ENCODE measurements at places on chromosomes 11 and 22. TPM values are rescaled to one million over a fixed set of nuclear protein-coding genes. Genes with fewer than 3 reads are reported as not detected.

Gene SMC1B
- total RNA-seq: not detected

Gene MRGPRX4
- total RNA-seq: not detected

DNA sequence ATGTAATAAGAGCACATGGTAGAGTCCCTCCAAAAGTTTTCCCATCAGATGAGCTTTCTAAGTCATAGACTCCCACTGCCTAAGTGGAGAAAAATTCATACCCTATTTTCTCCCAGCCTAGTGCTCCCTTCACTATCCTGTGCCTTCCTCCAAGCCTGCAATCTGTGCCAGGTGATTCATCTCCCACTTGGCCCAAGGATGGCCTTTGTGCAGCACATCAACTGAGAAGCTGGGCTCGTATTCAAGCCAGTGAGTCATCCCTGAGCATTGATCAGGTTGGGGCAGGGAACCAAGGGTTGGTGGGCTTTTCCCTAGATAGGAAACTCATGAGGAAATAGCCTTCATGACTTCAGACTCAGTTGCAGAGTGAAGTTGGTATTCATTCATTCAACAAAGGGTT, 64.6 kb downstream of the PANX1 start:
- no peak for DNase-seq

Gene NCAM1
- total RNA-seq: 244 TPM

DNA sequence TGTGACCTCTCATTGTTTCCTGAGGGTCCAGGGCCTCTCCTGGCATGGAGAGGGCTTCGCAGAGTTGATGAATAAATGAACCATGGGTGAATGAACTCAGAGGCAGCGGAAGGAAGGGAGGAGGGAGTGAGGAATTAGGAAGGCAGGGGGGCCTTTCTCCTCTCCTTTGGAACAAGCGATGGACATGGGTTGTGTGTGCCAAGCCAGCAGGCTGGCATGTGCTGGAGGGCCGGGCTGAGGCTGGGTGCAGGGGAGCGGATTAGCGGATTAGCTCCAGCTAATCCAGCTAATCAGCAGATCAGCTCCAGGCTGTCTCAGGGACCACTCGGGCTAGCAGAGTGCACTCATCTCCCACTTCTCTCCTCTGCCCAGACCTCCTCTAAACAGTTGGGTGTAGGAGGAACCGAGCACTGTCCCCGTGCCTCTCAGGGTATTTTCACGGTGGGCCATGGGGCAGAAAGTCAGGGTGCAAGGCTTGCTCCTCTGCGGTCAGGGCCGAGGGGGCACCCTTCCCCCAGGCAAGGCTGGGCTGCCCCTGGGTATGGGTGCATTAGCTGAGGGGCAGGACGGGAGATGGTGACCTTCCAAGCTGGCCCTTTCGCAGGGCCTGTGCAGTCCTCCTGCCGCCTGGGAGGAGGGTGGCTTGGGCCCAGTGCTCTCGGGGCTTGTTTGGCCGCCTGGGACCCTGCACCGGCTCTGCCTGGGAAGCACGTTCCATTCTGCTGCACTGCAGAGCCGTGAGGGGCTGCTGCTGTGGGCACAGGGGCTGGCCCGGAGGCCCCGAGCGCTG, 120.3 kb upstream of the B3GAT1 start:
- DNase-seq: no peak

DNA sequence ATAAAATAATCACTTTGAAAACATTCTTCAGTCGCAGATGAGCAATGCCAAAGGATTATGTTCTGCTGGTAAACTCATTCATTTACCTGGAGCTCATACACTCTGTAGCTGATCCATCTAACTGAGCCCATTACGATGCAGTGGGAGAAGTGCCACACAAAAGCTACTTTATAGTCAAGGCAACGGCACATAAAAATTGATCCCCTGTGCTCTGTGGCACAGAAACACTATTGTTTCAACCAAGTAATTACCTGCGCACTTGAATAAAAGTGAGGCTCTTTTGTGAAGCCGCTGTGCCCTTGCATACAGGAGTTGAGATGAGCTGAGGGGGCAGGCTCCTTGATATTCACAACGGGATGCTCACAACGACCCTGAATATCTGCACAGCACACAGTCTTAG, 7.2 kb downstream of the DKK3 start:
- DNase-seq: no peak

Gene RBMXL2
- total RNA-seq: not detected

- no peak for DNase-seq
Measured at GRCh38 chr11:125157953-125158680, 6.4 kb upstream of the PKNOX2 start.

Gene POU2F3
- total RNA-seq: not detected

Gene NAGA
- total RNA-seq: 13.4 TPM

DNA sequence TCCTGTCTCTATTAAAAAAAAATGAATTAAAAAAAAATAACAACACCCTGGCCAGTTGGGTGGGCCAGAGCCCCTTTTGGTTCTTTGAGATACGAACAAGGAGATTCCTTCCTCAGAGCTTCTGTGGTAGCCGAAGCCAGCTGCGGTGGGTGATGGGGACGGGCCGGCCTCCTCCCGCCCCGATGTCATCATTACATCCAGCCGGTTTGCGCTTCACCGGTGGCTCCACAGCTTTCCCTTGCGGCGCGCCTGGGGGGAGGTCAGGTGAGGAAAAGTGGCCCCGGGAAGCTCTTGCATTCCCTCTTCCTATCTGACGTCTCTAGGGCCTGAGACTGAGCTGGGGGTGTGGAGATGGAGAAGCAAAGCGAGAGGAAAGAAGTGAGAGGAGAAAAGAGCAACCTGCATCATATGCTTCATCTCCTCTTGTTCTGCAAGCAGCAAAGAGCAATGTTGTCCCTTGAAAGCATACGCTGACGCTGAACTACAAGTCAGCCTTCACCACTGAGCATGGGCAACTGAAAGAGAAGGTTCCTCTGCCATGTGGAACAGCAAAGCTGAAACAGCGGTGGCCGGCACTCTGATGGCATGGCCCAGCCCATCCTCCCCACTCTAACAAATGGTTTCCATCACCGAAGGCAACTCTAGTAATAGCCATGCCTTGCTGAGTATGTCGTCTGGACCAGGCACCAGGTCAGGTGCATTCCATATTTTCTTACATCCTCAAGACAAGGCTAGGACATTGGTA, 6.0 kb downstream of the ADAMTS8 start:
- no peak for DNase-seq

Gene GRAMD4
- 94.0 TPM for total RNA-seq

DNA sequence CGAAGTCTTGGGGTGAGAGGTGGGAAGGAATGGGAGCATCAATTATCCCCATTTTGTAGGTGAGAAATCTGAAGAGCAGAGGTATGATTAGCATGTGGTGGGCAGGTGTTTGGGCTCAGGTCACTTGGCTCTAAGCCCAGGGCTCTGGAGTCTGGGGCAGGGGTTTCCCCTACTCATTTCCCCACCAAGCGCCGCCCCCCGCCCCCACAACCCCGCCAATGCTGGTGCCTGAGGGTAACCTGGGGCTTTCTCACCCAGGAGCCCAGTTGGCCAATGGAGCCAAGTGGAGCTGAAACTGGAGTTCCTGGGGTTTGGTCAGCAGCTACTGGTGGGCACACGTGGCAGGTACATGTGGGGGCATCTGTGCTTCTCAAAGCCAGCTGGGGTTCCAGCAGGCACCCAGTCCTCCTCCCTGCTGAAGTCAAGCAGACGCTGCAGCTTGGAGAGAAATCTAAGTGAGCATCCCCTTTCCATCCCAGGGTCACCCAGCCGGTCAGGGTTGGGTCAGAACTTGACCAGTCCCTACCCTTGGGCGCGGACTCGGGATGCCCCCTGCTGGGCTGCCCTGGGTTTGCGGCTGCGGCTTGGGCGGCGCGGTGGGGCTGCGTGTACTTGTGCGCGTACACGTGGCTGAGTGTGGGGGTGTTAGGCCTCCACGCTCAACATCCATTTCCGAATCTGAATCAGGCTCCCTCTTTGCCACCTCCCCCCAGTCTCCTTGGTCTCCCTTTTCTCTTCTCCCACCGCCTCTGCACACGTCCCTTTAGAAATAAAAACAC, 1.7 kb upstream of the CHRM1 start:
- DNase-seq: no peak

- DNase-seq: no peak
Measured at GRCh38 chr22:33081686-33082590, 23.8 kb upstream of the SYN3 start.

GRCh38 chr22:40081662-40082061, 86.9 kb downstream of the FAM83F start:
- DNase-seq: no peak

GRCh38 chr11:117171404-117172061, 7.0 kb upstream of the SIDT2 start:
- no peak for DNase-seq

GRCh38 chr11:78981153-78981552, 406.5 kb upstream of the NARS2 start:
- no peak for DNase-seq

GRCh38 chr11:68659158-68659921, 25.0 kb upstream of the GAL start:
- peak; percentile 72 for DNase-seq

Gene OSM
- not detected for total RNA-seq

DNA sequence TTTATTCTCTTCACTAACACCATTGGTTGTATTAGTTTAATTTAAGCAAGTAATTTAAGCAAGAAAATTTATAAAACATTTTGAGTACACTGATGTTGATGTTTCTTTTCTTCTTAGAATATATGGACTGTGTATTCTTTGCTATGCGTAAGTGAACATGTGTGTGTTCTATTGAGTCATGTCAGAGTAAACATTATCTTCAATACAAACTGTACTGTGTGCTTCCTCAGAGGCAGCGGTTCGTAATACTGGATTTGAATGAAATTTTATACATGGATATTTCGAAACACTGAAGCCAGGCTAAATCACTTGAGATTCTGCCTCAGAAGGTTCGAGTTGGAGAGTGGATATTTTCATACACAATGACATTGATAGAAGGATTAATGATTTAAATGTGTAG, 452.6 kb downstream of the LUZP2 start:
- DNase-seq: no peak

DNA sequence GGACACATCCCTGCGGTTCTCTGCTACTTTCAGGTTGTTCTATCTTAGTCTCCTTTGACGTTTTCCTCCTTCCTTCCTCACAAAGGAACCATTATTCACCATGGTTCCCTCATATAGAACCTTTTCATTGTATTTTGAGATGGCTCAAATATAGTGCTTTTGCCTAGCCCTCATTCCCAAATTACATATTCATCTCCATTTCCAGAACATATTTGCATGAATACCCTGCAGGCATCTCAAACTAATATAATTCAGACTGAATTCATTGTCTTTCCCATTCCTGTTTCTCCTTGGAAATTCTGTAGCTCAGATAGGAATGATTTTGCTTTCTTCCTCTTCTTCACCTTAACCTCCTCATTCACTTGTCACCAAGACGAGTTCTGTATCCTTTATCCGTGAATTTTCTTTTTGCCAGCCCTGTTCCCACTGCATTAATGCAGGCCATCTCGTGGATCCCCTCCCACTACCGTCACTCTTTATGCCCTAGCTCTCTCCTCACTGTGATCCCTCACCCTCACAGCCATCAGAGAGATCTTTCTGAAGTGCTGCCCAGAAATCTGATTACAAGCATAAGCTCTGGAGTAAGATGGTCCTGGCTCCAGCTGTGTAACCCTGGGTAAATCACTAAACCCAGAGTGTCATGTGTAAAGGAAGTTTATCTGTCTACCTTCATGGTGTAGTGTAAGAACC, 23.3 kb downstream of the PIWIL4 start:
- no peak for DNase-seq

DNA sequence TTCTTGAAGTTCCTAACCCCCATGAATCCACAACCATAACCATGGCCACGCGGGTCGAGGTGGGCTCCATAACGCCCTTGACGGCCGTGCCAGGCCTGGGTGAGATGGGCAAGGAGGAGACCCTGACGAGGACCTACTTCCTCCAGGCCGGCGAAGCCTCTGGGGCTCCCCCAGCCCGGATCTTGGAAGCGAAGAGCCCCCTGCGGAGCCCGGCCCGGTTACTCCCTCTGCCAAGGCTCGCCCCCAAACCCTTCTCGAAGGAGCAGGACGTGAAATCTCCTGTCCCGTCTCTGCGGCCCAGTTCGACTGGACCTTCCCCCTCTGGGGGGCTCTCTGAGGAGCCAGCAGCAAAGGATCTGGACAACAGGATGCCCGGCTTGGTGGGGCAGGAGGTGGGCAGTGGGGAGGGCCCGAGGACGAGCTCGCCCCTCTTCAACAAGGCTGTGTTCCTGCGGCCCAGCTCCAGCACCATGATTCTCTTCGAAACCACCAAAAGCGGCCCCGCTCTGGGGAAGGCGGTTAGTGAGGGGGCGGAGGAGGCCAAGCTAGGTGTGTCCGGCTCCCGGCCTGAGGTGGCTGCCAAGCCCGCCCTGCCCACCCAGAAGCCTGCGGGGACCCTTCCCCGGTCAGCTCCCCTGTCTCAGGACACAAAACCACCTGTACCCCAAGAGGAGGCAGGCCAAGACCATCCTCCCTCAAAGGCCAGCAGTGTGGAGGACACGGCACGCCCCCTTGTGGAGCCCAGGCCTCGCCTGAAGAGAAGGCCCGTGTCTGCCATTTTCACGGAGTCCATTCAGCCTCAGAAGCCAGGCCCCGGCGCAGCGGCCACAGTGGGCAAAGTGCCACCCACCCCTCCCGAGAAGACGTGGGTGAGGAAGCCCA, 75.7 kb downstream of the KIAA1671 start:
- peak; percentile 56 for DNase-seq

Gene POU2AF3
- 0.74 TPM for total RNA-seq

Gene C22orf31
- not detected for total RNA-seq

Gene MPPED2
- total RNA-seq: 12.3 TPM

DNA sequence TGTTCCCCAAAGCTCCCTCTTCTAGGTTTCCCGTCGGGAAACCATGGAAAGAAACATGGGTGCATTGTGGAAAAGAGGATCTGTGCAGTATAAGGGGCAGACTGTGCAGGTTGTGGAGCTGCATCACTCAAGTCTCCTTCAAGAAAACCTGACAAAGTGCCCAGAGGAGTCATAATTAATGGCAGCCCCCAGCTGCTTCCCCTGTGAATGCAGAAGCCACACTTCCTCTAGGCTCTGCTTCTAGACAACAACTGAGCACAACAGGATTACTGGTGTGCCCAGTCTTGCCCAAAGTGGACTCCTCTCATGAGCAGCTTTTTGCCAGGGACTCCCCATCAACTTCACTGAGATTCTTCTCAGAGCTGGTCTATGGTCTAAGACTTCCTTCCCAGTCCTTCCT, 42.6 kb upstream of the SCUBE2 start:
- DNase-seq: no peak

GRCh38 chr11:281486-282161, 3.4 kb downstream of the NLRP6 start:
- no peak for DNase-seq

DNA sequence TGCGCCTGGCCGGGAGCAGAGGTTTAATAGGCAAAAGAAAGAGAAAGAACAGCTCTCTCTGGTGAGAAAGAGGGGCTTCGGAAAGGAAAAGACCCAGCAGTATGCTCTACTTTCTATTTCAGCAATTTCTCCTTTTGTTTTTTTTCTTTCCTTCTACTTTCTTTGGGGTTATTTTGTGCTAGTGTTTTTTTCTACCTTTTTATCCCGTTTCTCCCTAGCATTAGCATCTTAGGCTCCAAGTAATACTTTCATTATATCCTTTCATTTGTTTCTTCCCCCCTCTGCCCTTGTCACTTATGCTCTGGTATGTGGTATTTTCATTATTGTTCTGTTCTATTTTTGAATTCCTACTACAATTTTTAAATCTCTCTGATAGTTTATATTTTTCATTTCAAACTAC, 4.5 kb downstream of the SNU13 start:
- DNase-seq: no peak

Gene TREH
- not detected for total RNA-seq

GRCh38 chr11:827146-827896, 398 bp upstream of the CRACR2B start:
- DNase-seq: peak; percentile 60

GRCh38 chr22:49928185-49928495, 9.7 kb downstream of the CRELD2 start:
- no peak for DNase-seq

Gene SF3A1
- 104 TPM for total RNA-seq

Measured in left ventricle myocardium superior (tissue), 1 donor.